GM12878 (cell line): ENCODE measurements at places on chromosomes 3 and 15. TPM values are rescaled to one million over a fixed set of nuclear protein-coding genes. Genes with fewer than 3 reads are reported as not detected.

GRCh38 chr3:129139911-129140310 is 18.3 kb upstream of the RAB43 start:
- peaks cover 16% of the 10 kb centered on the region for H3K36me3 ChIP-seq
- H3K4me1 ChIP-seq = no peaks in the 10 kb centered on the region
- no peaks in the 10 kb centered on the region for H3K27me3 ChIP-seq
- H3K27ac ChIP-seq = no peak overlapping the region
- no peak for DNase-seq

FOXB1 gene
- not detected in 2 replicates for polyA plus RNA-seq

DNA sequence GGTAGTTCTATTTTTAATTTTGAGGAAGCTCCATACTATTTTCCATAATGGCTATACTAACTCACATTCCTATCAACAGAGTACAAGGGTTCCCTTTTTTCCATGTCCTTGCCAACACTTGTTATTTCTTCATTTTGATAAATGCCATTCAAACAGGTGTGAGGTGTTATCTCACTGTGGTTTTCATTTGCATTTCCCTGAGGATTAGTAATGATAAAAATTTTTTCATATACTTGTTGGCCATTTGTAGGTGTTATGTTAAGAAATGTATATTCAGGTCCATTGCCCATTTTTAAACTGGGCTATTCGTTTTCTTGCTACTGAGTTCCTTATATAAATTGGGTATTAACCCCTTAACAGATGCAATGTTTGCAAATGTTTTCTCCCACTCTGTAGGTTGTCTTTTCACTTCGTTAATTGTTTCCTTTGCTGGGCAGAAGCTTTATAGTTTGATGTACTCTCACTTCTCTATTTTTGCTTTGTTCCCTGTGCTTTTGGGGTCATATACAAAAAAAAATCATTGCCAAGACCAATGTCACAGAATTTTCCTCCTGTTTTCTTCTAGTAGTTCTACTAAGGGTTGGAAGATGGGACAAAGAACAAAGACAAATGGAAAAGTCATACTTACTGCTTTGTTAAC is 11.0 kb upstream of the VPS39 start:
- H3K4me3 ChIP-seq = no peak overlapping the region
- no peaks in the 10 kb centered on the region for H3K27me3 ChIP-seq
- H3K4me1 ChIP-seq = no peaks in the 10 kb centered on the region; the same call in 1 of the 2 replicates
- no peaks in the 10 kb centered on the region; the same call in 1 of the 2 replicates for H3K36me3 ChIP-seq
- no peak overlapping the region for H3K27ac ChIP-seq
- no peak for DNase-seq

DNA sequence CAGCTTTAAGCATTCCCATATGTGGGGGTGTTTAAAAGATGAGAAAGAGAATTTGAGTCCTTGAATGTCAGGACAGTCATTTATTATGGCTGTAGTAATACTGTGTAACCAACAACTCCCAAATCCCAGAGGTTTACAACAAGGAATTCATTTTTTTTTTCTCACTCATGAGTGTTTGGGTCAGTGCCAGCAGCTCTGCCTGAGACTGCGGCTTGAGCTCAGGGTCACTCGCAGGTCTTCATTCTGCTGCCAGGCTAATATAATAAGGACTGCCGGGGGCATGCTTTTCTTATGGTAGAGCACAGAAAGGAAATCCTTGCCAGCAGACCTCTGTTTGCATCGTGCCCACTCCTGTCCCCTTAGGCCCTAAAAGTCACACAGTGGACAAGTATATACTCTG is 277.9 kb upstream of the LMCD1 start:
- no peaks in the 10 kb centered on the region for H3K27me3 ChIP-seq
- no peak for DNase-seq
- H3K4me3 ChIP-seq = no peak overlapping the region
- no peaks in the 10 kb centered on the region for H3K36me3 ChIP-seq

DNA sequence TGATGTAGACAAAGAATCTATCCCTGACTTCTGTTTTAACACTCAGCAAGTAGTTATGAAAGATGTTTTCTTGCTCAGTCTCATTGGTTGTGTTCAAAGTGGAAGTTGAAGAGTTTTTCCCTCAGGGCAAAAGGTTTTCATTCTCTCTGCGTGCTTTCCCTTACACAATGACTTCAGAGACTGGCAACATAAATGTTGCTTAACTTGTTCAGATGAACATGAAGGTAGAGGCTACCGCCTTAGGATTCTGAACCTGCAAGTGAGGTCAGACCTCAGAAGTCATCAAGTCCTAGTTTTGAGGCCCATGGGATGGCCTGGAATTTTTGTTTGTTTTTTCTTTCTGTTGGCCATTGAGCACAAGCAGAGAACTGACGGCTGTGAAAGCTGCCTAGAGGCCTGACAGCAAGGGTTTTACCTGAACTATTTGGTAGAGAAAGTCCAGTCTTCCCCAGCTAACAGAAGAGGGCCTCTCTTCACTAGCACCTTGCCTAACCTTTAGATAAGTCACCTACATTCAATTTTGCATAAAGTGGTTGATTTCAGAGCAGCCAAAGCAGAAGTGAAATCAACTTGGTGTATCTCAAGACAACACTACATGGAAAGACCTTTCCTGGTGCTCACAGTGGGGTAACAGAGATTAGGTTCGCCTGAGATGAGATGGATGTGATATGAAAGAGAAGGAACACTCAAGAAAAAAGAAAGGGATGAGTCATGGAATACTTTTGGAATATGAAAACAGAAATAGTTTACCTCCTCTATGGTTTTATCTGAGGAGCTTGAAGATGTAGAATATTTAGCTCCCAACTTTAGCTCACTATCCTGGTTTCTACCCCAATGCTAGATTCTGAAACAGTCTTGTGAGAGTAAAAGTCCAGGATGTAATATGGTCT is 53.6 kb upstream of the AP4E1 start:
- peak overlapping the region; percentile 72 for H3K27ac ChIP-seq
- DNase-seq = peak; percentile 57
- peaks cover 17% of the 10 kb centered on the region for H3K4me1 ChIP-seq
- no peaks in the 10 kb centered on the region for H3K27me3 ChIP-seq

HESX1 gene
- 2.6 and 3.1 TPM in 2 replicates for polyA plus RNA-seq

CYP8B1 gene
- not detected in 2 replicates for polyA plus RNA-seq

ZDHHC23 gene
- 0.83 and 1.4 TPM in 2 replicates for polyA plus RNA-seq

TBC1D2B gene
- 5.6 and 8.2 TPM in 2 replicates for polyA plus RNA-seq

CHRM5 gene
- polyA plus RNA-seq = not detected in 2 replicates

DNA sequence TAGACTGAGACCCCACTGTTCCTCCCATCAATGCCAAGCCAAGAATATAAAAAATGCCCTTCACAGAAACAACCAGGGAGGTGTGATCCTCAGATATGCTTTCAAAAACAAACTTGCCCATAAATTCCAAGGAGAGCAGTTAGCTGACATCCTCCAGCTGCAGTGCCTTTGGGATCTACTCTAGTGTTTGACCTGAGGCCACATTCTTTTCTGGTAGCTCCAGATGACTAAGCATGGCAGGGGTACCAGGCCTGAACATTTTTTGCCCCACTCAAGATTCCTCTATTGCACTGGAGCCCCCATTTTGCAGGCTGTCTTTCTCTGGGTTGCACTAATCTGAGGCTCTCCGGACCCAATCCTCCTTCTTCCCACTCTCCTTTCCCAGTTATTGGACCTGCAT is 27.9 kb upstream of the ACP3 start:
- no peaks in the 10 kb centered on the region; the same call in 1 of the 2 replicates for H3K27me3 ChIP-seq
- H3K36me3 ChIP-seq = no peaks in the 10 kb centered on the region
- H3K27ac ChIP-seq = no peak overlapping the region
- H3K4me3 ChIP-seq = no peak overlapping the region
- H3K4me1 ChIP-seq = no peaks in the 10 kb centered on the region
- no peak for DNase-seq

CAPN3 gene
- 1.3 and 1.6 TPM in 2 replicates for polyA plus RNA-seq

STT3B gene
- 72.7 and 79.2 TPM in 2 replicates for polyA plus RNA-seq

GRCh38 chr3:50563867-50564266 is 3.7 kb downstream of the C3orf18 start:
- no peak overlapping the region for H3K4me3 ChIP-seq
- peaks cover 6% of the 10 kb centered on the region for H3K4me1 ChIP-seq
- H3K36me3 ChIP-seq = no peaks in the 10 kb centered on the region
- no peaks in the 10 kb centered on the region for H3K27me3 ChIP-seq
- no peak overlapping the region for H3K27ac ChIP-seq
- no peak for DNase-seq

GRCh38 chr3:73605861-73606260 is 18.9 kb downstream of the PDZRN3 start:
- H3K27me3 ChIP-seq = no peaks in the 10 kb centered on the region; the same call in 1 of the 2 replicates
- no peak overlapping the region for H3K4me3 ChIP-seq
- no peaks in the 10 kb centered on the region for H3K36me3 ChIP-seq
- DNase-seq = no peak

GRCh38 chr3:39794880-39795279 is 14.5 kb upstream of the MYRIP start:
- no peak for DNase-seq
- no peaks in the 10 kb centered on the region for H3K36me3 ChIP-seq
- no peaks in the 10 kb centered on the region for H3K27me3 ChIP-seq
- H3K27ac ChIP-seq = no peak overlapping the region
- H3K4me1 ChIP-seq = no peaks in the 10 kb centered on the region

PLCB2 gene
- 7.4 and 8.0 TPM in 2 replicates for polyA plus RNA-seq

GRCh38 chr3:155230382-155230781 is 63.1 kb downstream of the STRIT1 start:
- no peak overlapping the region for H3K27ac ChIP-seq
- H3K4me3 ChIP-seq = no peak overlapping the region
- H3K27me3 ChIP-seq = no peaks in the 10 kb centered on the region
- no peaks in the 10 kb centered on the region for H3K36me3 ChIP-seq
- no peak for DNase-seq
- no peaks in the 10 kb centered on the region for H3K4me1 ChIP-seq

- H3K4me3 ChIP-seq = no peak overlapping the region
- no peaks in the 10 kb centered on the region for H3K4me1 ChIP-seq
- H3K27me3 ChIP-seq = no peaks in the 10 kb centered on the region
- DNase-seq = no peak
Measured at GRCh38 chr15:81117136-81117535, 16.9 kb upstream of the CFAP161 start.

- no peaks in the 10 kb centered on the region for H3K4me1 ChIP-seq
- H3K4me3 ChIP-seq = no peak overlapping the region
- no peaks in the 10 kb centered on the region for H3K27me3 ChIP-seq
Measured at GRCh38 chr15:59556380-59556779, 55.2 kb upstream of the GCNT3 start.

ATP8B4 gene
- polyA plus RNA-seq = 0.48 and 0.62 TPM in 2 replicates

DNA sequence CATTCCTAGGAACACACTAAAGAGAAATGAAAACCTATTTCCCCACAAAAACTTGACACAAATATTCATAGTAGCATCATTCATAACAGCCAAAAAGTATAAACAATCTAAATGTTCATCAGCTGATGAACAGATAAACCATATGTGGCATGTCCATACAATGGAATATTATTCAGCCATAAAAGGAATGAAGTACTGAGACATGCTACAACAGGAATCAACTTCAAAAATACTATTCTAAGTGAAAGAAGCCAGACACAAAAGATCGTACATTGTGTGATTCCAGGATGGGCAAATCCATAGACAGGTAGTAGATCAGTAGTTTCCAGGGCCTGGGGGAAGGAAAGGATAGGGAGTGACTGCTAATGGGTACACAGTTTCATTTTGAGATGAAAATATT is 118.0 kb downstream of the GSK3B start:
- no peak overlapping the region for H3K27ac ChIP-seq
- H3K27me3 ChIP-seq = no peaks in the 10 kb centered on the region
- no peak overlapping the region for H3K4me3 ChIP-seq

GRCh38 chr3:51283421-51283820 is 101.7 kb upstream of the MANF start:
- H3K27me3 ChIP-seq = peaks cover 2% of the 10 kb centered on the region
- no peak overlapping the region for H3K27ac ChIP-seq
- H3K36me3 ChIP-seq = no peaks in the 10 kb centered on the region
- DNase-seq = no peak
- no peaks in the 10 kb centered on the region for H3K4me1 ChIP-seq

TRPM1 gene
- polyA plus RNA-seq = not detected in 2 replicates

GRCh38 chr15:27694506-27695087 is 404.5 kb downstream of the OCA2 start:
- no peak for DNase-seq
- no peaks in the 10 kb centered on the region for H3K36me3 ChIP-seq
- H3K27me3 ChIP-seq = no peaks in the 10 kb centered on the region
- H3K4me1 ChIP-seq = no peaks in the 10 kb centered on the region
- H3K4me3 ChIP-seq = no peak overlapping the region

PRICKLE2 gene
- polyA plus RNA-seq = 0.63 and 0.82 TPM in 2 replicates

LRRC15 gene
- polyA plus RNA-seq = not detected in 2 replicates

- no peaks in the 10 kb centered on the region for H3K27me3 ChIP-seq
- H3K36me3 ChIP-seq = no peaks in the 10 kb centered on the region
- H3K27ac ChIP-seq = no peak overlapping the region
Measured at GRCh38 chr3:4067893-4068292, 235.3 kb upstream of the SETMAR start.

GRCh38 chr3:9508781-9509180 is 44.8 kb downstream of the LHFPL4 start:
- peaks cover 2% of the 10 kb centered on the region; the same call in 1 of the 2 replicates for H3K4me1 ChIP-seq
- no peak overlapping the region for H3K4me3 ChIP-seq
- peaks cover 1% of the 10 kb centered on the region for H3K27me3 ChIP-seq
- no peak for DNase-seq
- no peaks in the 10 kb centered on the region for H3K36me3 ChIP-seq
- H3K27ac ChIP-seq = no peak overlapping the region

DNA sequence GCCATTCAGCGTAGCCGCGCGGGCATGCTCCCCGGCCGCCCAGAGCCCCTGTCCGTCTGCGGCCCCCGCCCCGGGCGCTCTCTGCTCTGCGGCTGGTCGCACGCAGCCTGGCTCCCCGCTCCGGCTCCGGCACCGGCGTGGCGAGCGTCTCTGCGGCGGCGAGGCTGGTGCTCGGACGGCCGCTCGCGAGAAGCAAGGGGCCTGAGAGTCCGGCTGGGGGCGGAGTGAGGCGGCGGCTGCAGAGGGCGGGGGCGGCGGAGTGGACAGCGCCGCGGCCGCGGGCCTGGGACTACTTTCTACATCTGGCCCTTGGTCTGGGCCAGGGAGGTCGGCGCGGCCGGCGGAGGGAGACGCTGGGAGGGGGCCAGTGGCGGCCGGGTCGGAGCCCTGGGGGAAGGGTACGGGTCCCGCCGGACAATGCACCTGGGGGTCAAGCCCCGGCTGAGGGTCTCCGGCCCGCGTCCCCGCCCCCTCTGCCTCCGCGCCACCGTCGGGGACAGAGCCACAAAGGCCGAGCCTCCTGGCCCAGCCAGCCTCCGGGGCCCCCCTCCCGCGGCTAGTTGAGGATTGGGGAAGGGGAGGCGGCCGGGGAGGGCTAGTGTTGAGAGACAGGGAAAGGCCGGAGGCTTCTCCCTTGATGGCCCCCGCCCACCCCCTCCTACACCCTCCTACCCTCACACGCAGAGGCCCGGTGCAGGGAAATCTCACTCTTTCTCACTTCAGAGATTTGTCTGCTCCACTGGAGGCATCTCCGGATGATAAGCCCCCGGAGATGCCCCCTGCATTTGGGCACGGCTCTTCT is at the start of gene PRTG:
PRTG (minus strand) TSS at position 226 of the 802 bp plus-strand sequence; CDS start at position 5, 221 bp downstream.
- no peaks in the 10 kb centered on the region for H3K36me3 ChIP-seq
- no peak within 1 kb of the TSS for H3K27ac ChIP-seq
- H3K4me1 ChIP-seq = no peaks in the 10 kb centered on the region
- peaks cover 22% of the 10 kb centered on the region for H3K27me3 ChIP-seq
- no peak for DNase-seq

MLH1 gene
- 82.8 and 84.4 TPM in 2 replicates for polyA plus RNA-seq

GRCh38 chr3:13198264-13198879 is 125.1 kb upstream of the IQSEC1 start:
- no peaks in the 10 kb centered on the region for H3K36me3 ChIP-seq
- no peak overlapping the region for H3K4me3 ChIP-seq
- no peaks in the 10 kb centered on the region for H3K4me1 ChIP-seq
- H3K27ac ChIP-seq = no peak overlapping the region

GOLGA8J gene
- polyA plus RNA-seq = not detected in 2 replicates

- peaks cover 16% of the 10 kb centered on the region for H3K4me1 ChIP-seq
- H3K36me3 ChIP-seq = no peaks in the 10 kb centered on the region
- no peak overlapping the region for H3K27ac ChIP-seq
- H3K27me3 ChIP-seq = no peaks in the 10 kb centered on the region
- DNase-seq = no peak
- no peak overlapping the region for H3K4me3 ChIP-seq
Measured at GRCh38 chr3:129794311-129795185, 99.0 kb downstream of the TMCC1 start.
